ENCODE measurements at places on chromosomes 7 and 10. TPM values are rescaled to one million over a fixed set of nuclear protein-coding genes. Genes with fewer than 3 reads are reported as not detected.

The ITIH5 gene
- not detected for total RNA-seq

The FAM237B gene
- total RNA-seq, result not detected

The PRRT4 gene
- not detected for total RNA-seq

The FRAT2 gene
- 10.1 TPM for total RNA-seq

The RELN gene
- total RNA-seq, result 2.1 TPM

The ADAM12 gene
- 0.14 TPM for total RNA-seq

The PAXIP1 gene
- total RNA-seq, result 17.8 TPM

The CAPZA2 gene
- total RNA-seq, result 509 TPM

The PNLIPRP2 gene
- not detected for total RNA-seq

The MAT1A gene
- total RNA-seq, result not detected

The PLXDC2 gene
- total RNA-seq, result 1.5 TPM

All from thoracic aorta endothelial cell (primary cell).